ENCODE measurements at places on chromosomes 5 and 9.

GRCh38 chr9:130518943-130519799, 60.2 kb upstream of the FUBP3 start:
- DNase-seq: no peak

DNA sequence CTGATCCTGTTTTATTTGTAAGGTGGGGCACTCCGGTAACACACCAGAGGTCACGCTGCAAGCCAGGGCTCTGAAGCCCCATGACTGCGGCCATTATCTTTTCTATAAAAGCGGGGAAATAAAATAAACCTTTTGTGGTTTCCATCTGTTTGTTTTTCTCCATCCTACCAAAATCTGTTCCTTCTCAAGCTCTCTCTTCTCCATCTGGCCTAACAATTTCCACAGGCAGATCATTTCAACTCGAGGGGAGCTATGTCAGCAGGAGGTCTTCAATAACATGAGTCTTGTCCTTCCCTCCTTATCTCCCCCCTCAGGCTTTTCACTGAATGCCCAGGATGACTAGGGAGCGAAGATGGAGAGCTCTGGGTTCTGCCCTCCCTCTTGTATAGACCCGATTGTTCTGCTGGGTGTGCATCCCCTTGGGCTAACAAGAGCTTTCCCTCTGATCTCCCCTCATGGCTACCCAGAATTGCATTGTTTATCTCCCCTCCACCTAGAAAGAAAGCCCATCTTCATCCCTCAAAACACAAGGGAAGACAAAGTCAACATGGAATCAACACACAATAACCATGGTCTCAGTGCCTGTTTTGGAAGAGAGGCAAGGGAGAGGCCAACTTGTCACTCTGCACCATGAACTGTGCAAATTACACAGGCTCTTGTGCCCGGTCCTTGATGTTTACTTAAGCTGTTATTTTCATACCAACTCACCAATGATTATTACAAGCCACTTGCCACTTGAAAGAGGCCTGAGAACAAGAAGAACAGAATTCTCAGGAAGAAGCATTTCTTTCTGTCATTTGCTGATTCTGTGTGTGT, 187.8 kb downstream of the FANCC start:
- DNase-seq: no peak

GRCh38 chr9:93105620-93106019, 9.6 kb downstream of the CARD19 start:
- no peak for DNase-seq

DNA sequence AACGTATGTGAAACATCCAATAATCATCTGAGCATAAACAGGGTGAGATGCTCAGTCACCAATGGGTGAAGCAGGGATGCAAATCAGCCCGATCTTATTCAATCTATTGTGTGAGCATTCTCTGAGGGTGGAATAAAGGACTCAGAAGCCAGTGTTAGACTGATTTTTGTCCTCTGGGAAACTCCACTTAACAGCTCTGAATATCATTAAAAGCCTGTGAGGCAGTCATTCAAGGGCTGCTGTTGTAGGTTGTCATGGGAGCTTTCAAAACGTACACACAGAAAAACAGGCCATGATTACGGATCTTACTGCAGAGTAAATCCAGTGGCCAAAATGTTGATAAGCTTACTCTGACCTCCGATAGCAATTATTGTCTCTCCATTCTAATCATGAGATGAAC, 266.5 kb upstream of the EFNA5 start:
- no peak for DNase-seq

- DNase-seq: no peak
Observed at GRCh38 chr5:91293131-91293530, 90.0 kb downstream of the ARRDC3 start.

GRCh38 chr5:157867751-157868387, 8.9 kb upstream of the CLINT1 start:
- no peak for DNase-seq

GRCh38 chr5:21219966-21220365, 1232.0 kb upstream of the CDH18 start:
- DNase-seq: no peak

DNA sequence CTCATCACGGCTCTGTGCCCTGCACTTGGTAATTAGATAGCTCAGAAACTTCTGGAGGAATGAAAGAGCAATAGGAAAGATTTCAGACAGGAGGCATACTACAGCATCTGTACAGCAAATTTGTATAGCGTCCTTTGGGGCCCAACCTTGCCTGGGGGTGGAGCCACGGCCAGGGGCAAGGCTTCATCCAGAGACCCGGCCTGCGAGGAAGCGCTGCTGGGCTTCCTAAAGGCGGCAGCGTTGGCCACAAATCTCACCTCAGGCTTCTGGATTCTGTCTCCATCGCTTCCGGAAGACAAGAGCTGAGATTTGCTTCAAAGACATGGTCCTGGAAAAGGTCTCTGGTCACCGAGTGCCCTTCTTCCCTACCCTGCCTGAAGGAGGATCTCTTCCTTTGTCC, 12.2 kb upstream of the SPATA31D1 start:
- no peak for DNase-seq

DNA sequence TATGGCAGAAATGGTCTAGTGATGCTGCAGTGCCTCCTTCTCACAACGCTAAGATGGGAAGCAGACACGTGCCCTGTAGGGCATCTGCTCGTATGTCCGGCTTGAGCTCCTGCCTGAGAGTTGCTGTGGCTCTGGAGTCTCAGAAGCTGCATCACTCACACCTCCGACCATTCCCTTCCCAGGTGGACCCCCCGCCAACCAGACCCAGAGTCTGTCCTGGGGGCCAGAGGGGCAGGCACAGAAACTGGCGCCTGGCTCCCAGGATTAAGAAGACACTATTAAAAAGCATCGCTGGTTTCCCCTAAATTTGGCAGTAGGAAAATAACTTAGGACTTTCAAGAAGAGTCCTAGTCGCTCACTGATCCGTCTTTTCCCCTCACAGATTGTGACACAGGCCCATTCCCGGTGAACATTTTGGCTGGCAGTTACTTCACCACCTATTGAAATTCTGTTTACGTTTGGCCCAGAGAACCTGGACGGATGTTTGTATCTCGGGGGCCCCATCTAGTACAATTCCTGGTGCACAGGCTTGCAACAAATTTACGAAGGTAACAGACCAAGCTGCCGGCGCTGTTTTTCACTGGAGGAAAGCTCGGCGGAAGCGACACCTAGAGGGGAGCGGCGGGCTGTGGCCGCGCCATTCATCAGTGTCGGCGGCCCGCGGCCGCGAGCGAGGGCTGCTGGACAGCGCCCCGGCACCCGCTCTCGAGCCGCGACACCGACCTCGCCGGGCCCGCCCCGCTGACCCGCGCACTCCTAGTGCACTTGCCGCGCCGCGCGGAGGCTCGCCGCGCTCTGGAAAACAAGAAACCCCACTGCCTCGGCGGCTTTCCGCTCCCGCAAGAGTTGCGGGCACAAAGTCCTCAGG, 1.6 kb downstream of the FSTL4 start:
- no peak for DNase-seq

DNA sequence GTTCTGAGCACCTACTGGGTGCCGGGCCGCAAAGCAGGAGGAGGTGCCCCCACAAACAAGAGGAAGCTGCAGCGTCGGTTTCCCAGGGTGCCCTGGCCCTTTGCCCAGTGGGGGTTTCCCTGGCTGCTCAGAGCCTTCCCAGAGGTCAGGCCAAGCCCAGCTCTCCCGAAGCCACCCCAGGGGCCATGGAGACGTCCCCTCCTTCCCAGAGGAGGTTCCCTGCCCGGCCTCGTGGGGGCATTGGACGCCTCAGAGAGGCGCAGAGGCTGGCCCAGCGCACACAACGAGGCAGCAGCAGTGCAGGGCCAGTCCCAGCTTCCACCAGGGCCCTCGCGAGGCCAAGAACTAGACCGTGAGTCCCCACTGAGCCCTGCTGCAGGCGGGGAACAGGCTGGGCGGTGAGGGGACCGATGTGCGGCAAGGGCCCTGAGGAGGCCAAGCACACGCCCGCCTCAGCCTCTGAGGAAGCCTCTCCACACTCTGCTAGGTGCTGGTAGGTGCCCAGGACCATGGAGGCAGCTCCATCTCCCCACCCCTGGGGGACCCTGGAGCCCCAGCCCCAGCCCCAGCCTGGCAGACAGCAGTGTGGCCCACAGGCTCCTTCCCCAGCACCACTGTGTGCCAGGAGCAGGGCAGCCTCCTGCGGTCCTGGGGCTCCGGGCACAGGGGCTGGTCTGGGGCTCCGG, 7.0 kb downstream of the DIPK1B start:
- DNase-seq: no peak

DNA sequence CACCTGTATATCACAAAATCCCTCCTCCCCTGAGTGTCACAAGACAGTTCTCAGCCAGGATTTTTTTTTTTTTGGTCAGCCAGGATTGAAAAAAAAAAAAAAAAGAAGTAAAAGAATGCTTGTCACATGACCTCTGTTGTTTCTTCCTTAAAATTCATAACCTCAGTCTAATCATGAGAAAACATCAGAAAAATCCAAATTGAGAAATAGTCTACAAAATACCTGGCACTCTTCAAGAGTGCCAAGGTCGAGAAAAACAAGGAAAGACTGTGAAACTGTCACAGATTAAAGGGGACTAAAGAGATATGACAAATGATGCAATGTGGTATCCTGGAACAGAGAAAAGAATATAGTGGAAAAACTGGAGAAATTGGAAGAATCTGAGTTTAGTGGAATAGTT, 58.5 kb upstream of the SUB1 start:
- no peak for DNase-seq

DNA sequence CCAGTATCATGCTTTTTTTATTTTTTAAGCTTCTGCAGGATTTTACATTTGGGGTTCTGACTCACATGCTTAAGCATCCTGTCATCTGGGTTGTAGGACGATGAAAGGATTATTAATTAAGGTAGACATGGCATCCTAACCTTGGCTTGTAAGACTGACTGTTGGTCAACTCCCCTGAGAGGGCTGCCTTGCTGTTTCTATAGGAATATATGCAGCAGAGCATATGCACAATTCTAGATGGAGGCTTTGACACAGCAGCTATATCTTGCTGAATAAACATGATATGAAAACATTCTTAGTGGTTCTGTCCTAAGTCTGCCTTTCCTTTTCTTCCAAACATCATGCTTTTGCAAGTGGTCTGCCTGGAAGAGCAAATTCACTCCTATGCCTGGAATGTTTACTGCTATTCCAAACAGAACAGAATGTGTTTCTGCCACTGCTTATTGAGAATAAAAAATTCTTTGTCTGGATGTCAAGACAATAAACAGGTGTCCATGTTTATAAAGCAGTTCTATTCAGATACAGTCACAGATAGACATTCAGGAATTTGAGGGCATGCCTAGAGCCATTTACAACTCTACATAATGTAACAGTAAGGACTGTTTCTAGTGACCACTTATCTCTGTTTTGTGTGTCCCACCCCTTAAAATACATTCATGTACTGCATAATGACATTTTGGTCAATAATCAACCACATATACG, 166.2 kb upstream of the PPP2R2B start:
- DNase-seq: no peak

DNA sequence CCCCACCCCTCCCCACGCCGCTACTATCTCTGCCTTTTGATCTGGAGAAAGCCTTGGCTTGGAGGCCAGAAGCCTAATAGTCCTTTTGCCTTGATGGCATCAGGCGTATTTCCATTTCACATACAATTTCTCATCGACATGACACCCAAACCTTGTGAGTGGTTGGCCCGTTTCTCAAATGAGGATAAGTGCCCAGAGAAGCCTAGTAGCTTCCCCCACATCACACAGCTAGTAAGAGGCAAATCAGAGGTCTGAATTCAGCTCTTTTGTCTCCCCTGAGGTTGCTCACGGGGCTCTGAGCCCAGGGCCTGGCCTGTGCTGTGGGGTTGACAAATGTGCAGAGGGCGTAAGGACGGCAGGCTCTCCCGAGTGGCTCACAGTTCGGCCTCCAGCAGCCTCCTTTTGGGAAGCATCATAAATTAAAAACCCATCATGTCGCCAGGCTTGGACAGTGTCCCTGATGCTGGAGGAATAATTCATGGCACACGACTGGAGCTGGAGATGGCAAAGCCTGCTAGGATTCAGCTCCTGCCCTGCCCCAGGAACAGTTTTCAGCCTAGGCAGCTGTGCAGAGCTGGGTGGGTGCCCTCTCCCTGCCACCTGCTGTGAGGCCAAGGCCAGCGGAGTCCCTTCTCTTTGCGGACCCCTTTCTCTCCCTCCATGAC, 263.8 kb downstream of the NSG2 start:
- DNase-seq: no peak

GRCh38 chr5:9447691-9448090, 98.2 kb downstream of the SEMA5A start:
- no peak for DNase-seq

DNA sequence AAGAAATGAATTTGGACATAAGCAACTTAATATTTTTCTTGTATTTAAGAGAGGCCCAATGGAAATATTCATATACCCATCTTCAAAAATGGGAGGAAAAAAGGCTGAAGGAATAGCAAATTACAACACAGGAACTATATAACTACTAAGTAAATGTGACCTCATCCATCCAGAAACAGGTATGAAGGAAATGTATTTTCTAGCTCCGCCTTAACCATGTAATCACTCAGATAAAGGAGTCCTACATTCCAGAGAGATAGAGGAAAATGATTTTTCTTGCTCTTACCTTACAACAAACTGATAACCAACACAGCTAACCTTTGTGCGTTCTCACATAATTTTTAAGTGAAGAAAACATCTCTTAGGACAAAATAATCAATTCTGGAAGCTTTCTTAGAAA, 96.5 kb downstream of the NR6A1 start:
- DNase-seq: no peak

- DNase-seq: no peak
Observed at GRCh38 chr5:73603998-73604397, 22.0 kb upstream of the ARHGEF28 start.

DNA sequence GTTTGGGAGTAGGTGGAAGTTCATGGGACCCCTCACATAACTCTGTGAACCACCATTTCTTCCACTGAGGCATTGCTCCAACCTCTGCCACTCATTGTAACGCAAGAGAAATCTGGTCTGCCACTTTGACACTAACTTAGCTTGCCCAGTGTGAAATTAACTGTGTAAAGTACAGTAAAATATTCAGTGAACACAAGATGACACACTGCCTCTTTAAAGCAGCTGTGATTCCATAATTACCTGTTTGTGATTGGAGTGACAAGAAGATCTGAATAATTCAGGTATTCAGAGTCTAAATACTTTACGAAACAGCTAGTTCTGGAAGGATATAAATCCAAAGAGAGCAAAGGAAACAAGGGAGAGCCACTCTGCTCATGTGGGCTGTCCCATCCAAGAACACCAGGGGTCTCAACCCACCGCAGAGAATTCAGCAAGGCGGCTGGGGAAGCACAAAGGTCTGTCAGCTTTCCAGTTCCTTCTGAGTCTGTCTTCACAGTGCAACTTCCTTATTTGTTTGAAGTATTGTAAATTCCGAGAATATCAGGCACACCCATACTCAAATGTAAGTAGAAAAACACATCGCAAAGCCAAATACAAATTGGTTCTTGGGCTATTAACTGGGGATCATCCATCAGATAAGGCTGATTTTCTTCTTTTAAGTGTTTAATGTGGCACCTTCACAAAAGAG, 86.9 kb downstream of the GNAQ start:
- DNase-seq: no peak

GRCh38 chr5:54717459-54717858, 199.9 kb downstream of the SNX18 start:
- DNase-seq: no peak

DNA sequence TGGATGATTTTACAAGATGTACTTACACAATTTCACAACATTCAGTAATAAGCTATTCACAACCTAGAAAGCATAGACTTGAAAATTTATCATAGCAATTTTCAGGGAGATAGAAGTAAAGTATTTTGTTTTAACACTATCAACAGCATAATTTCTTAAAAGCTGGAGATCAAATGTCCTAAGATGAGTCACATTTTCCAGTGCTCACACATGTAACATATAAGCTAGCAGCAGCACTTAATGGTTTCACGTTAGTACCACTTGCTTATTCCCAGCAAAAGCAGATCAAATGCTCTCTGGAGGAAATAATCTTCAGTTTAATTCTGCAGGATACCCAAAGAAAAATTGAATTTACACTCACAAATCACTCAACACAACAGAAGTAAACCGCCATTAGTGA, 6.5 kb downstream of the OR13C8 start:
- no peak for DNase-seq

Measured in stimulated activated CD8-positive, alpha-beta memory T cell treated with anti-CD3 and anti-CD28 coated beads, Interleukin-7, amount 100 ng/mL, for 1 hour (primary cell).